ENCODE measurements at places on chromosomes 4 and X.

DNA sequence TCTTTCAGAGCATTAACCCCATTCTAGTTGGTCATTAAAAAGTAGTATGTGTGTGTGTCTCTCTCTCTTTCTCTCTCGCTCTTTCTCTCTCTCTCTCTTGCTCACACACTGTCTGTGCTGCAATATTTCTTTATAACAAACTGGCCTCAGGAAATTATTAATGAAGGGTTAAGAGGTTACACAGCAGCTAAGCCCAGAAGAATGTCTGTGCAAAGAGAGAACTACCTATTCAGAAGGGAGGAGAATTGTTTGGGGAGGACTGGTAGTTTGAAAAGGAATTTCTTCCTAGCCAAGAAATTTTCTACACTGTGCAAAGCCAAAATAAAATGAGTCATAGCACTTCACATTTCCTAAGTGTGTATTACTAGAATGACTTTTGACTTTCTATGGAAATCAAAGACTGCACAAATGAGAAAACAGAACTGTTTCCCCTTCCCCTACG is 22.2 kb downstream of the PDGFC start:
- DNase-seq = peak; percentile 57

DNA sequence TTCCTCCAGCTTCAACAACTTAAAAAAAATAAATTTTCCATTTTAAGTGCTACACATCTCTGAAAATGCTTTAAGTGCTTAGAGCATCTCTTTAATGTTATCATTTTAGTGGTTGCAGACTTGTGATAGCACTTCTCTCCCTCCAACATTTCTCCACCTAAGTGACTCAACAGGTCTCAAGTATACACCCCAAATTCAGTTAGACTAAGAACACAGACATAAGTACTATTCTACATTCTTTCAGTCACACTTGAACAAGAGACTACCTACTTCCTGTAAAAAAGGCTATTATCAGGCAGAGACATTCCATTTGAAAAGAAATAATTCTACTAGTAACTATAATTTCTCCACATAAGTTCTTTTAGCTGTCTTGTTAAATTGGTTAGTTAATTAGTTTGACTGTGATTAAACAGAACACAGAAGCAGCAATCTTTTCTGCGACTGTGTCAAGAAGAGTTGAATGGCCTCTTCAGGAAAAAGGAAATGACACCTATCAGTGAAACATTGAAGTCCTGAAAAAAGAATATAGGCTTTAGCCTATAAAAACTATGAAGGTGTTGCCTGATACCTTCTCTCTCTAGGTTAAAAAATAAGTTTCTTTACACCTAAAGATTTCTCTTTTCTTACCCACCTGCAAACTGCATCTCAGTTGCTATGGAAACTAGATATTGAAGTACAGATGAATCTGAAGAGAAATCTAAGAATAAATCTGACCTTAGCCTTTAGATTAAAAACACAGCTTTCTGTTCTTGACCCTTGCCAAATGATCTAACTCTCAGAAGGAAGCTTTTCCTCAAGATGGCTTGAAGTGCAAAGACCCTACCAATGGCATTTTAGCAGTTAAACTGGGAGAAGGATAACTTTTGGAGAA is 18.0 kb downstream of the NAF1 start:
- no peak for DNase-seq

- DNase-seq = peak; percentile 55
Measured at GRCh38 chrX:16712548-16713155, at the start of gene CTPS2. TSS of gene CTPS2 (minus strand) at chrX:16712669. CDS start at chrX:16702902, 9,767 bp downstream.

GRCh38 chr4:146959692-146960091 is 14.0 kb upstream of the TTC29 start:
- DNase-seq = no peak

DNA sequence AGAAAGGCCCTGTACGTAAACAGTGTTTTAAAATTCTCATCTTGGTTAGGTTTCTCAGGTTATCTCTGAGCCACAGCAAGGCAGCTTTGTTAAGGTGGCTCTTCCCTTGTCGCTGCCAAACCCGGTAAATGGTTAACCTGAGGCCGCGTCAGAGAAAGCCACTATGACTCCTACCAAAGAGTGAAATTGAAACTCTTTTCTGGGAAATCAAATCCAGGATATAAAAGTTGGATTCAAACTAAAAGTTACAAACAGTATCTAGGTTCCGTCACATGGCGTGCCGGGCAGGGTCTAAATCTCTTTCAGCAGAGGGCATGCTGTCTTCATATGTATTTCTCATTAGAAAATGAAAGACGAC is 433 bp downstream of the MMAA start:
- no peak for DNase-seq

DNA sequence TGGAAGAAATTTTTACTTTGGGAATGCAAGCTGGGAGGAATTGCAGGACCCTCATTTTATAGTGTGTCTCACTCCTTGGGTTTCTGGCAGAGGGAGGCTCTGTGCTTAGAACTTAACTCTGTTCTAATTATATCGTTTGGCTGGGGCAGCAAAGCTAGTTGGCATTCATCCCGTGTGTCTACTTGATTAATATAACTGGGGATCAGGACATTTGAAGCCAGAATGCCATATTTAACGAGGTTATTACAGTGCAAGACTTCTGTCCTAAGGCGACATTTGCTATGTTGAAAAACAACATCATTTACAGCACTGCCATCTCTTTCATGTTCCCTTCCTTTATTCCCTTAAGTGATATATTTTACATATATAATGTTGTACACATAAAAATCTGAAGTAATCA is 179.1 kb upstream of the TBC1D9 start:
- DNase-seq = no peak

DNA sequence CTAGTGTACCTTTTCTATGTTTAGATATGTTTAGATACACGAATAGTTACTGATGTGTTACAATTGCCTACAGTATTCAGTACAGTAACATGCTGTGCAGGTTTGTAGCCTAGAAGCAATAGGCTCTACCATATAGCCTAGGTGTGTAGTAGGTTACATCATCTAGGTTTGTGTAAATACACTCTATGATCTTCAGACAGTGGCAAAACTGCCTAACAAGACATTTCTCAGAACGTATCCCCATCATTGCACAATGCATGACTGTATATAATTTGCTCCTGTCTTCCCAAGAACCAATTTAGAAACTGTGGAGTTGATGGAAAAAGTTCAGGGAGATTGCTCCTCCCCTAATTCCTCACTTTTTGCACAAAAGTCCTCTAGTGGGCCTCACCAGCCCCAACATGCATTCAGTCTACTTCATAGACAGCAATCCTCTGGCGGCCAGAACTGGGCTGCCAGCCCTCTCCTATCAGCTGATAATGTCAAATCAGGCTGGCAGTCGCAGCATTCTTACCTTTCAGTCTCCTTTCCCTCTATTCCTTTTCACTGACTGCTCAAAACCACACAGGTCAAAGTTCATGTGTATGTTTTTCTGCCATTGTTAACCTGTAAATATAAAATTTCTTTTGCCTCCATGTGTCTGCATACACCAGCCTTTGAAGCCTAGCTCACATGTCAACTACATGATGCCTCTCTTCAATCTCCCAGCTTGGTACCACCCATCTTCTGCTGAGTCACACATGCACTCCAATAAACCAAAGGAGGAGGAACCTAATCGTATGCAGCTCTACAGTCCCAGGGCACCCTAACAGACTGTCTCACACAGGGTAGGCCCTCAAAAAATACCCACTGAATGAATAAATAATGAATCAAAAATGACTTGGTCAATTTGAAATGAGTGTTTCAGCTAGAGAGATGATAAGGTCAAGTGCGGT is 32.0 kb downstream of the BCLAF3 start:
- DNase-seq = no peak

DNA sequence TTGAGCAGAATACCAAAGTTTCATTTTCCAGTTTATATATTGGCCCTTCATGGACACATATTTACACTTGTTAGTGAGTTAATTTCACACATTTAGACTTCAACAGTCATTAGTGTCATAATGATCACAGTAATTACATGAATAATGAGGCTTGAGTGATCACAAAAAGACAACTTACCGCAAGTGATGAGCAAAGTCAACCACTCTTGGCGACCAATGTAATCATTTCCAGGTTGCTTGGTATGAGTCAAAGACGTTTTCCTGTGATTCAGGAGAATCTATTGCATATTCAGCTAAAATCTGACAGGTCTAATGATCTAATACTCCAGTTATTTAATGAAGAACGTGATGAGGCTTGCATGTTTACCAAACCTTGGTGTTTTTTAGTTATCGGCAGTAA is 407.9 kb upstream of the TENM3 start:
- no peak for DNase-seq

DNA sequence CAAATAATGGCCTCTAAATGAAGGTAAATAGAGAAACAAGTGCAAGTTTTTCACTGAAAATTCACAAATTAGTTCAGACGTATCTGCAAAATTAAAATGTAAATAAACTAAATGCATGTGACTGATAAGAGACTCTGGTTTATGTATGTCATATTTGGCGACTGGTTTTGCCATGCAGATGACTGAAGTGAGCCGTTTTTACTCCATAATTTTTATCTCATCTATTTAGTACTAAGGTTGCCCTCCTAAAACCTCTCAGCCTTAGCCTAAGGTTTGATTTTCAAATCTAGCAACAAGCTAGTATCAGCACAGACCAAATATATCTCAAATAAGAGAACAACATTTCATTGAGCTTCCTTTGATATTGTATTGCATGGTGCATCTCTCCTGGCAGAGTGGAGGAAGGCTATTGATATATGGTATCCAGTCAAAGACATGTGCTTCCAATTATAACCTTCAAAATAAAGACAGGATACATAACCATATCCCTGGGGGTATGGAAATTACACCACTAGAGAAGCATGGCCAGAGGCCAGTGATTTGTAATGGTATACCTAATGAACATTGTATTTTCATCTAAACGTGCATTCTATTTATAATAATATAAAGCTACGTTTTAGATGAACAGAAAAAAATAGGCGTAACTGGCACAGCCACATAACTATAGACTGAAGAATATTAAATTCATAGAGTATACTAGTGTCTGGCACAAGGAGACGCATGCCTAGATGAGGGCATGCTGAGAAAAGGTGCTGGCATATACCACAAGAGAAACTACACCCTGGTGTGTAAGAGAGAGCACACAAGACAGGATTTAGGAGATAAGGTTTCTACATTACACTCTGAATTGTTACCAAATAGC is 392.6 kb upstream of the INTU start:
- no peak for DNase-seq

DNA sequence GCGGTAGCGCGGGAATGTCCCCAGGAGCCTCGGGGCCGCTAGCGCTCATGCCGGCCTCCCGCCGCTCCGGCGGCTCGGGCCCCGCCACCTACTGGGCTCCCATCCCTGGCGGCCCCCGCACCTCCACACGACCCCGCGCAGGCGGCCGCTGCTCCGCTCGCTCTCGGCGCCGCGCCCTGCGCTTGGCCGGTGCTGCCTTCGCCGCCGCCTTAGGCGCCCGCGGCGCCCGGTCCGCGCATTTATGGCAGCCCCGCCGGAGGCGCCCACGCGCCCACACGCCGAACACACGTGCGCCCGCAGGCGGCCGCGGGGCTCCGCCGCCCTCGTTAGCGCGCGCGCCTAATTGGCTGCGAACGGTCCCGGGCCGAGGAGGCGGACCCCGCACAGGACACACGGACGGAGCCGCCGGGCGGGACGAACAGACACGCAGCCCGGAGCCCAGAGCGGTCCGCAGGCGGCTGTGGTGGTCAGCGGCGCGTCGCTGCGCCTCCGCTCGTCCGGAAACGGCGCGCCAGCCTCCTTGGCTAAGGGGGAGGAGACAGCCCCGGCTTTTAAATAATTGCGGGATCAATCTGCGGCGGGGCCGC is at the start of gene NKX1-1:
Gene NKX1-1 (minus strand): TSS at position 49 of the 587 bp plus-strand sequence. CDS start 0 bp downstream, at position 49.
- no peak for DNase-seq

GRCh38 chrX:65581661-65582339 is 47.2 kb upstream of the LAS1L start:
- peak; percentile 75 for DNase-seq

DNA sequence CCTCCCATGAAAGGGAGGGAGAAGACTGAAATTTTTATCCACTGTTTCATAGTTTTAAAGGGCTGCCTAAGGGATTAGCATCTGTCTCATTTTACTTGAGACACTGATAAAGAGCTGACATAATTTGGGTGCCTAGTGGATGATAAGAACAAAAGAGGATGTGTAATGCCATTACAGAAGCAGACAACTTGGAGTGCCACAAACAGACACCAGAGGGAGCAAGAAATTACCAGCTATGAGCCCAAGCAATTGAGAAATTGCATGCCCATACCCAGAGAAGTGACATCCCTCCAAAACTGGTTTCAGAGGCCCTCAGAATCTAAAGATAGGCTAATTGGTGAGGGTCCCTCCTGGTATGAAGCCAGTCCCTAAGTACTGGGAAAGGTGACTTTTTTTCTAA is 38.5 kb upstream of the POU3F4 start:
- peak; percentile 10 for DNase-seq

DNA sequence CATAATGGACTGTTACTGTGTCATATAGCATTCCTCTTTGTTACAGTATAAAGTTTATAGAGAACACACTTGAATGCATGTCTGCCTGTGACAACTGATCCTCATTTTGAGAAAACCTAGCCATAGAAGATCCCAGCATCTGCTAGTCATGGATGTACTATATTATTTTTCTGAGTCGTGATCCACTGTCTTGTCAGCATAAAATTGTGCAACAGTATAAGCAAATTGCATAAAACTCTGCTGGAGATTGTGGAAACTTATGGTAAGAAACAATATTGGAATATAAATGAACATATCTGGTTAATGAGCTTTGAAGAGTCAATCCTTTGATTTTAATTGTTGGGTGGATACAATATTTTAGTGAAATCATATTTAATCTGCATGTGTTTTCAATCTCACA is 3.6 kb downstream of the NEIL3 start:
- DNase-seq = no peak

GRCh38 chrX:38052096-38052495 is 45.7 kb downstream of the SYTL5 start:
- DNase-seq = no peak

DNA sequence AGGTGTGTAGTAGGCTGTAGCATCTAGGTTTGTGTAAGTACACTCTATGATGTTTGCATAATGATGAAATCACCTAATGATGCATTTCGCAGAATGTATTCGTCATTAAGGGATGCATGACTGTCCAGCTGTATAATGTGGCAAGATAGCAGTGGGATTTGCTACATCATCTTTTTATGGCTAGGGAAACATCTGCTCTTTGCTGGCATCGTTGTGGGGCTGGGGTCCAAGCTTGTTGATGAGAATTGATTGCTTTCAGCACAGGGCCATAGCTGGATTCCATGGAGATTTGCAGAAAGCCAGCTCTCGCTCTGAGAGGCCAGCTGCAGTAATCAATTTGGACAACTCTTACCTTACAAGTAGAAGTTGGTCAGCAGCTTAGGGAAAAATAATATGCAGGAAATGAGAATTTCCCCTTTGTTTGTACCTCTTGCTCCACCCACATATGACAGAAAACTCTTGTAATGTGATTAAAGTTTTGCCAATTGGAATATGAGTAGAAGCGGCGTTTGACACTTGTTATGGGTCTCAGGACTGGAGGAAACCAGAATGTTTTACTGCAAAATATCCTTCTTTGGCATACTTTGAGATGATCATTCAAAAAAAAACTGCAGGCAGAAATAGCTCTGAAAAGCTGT is 310.5 kb downstream of the RAPGEF2 start:
- DNase-seq = no peak

- DNase-seq = no peak
Measured at GRCh38 chr4:42658261-42658660, 1.4 kb upstream of the ATP8A1 start.
